ENCODE measurements at places on chromosomes 1 and 21.

DNA sequence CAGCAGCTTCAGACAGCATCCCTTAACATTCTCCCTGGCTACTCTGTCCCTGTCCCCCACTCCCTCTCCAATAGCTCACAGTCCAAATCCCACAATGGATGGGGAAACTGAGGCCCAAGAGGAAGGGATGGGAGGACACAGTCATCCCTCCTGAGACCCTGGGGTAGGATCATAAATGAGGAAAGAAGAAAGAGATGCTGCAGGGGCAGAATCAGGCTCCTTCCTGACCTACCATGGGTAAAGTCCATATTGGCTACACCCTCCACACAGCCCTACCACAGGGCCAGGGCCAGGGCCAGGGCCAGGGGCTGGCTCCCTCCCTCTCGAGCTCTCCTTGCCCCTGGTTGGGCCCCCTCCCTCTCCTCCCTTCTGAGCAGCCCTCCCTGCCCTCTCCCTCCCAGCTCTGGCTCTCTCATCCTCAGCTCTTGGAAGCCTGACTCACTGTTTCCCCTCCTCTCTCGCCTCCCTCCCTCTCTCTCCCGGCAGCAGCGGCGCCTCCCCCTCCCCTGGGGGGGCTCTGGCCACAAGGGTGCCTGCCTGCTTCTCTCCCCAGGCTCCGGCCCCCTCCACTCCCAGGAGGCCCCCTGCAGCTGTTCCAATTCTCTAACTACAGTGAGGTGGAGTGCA, 4.9 kb downstream of the AHDC1 start:
- peak; percentile 74 for DNase-seq

- no peak for DNase-seq
Measured at GRCh38 chr1:28745653-28746173, 9.0 kb downstream of the YTHDF2 start.

- DNase-seq: no peak
Measured at GRCh38 chr1:157279138-157279801, 141.1 kb upstream of the ETV3 start.

- DNase-seq: peak; percentile 44
Measured at GRCh38 chr1:2091611-2092604, 41.7 kb downstream of the PRKCZ start.

DNA sequence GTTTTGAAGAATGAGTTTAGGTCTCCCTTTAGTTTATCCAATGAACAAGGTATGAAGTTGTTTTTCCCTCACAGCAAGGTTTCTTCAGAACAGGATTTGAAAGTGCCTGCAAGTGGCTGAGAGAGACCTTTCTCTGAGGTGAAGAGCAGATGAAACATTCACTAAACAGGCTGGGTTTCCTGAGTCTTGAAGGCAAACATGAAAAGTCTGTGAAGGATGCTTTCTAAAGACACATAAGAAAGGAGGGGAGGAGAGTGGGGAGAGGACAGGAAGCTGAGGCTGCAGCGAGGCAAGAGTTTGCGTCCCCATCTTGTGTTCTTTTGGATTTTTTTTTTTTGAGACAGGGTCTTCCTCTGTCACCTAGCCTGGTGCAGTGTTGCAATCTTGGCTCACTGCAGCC, 95.7 kb upstream of the SIM2 start:
- no peak for DNase-seq

- no peak for DNase-seq
Measured at GRCh38 chr1:28751315-28752060, 14.7 kb downstream of the YTHDF2 start.

GRCh38 chr1:182185136-182185535, 123.6 kb upstream of the ZNF648 start:
- no peak for DNase-seq

DNA sequence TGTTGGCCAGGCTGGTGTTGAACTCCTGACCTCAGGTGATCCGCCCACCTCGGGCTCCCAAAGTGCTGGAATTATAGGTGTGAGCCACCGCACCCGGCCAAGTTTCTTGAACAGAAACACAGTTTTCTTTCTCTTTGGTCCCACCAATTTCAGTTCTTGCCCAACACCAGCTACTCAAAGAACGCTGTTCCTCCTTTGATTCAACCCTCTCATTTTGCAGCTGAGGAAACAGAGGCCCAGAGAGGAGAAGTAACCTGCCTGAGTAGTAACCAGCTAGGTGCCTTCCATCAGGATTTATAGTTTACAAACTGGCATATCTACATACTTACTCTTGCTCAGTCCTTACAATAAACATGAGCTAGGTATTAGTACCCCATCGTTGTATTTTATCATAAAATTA, 119.9 kb downstream of the SYF2 start:
- DNase-seq: no peak
